ENCODE measurements at places on chromosomes 6 and 20.
A peak's percentile ranks its signal among the peaks of the same experiment; 100 is the strongest.

GRCh38 chr6:114032721-114033120, 61.8 kb upstream of the HDAC2 start:
- DNase-seq, result no peak

GRCh38 chr20:23257848-23258746, 92.5 kb upstream of the NXT1 start:
- DNase-seq, result peak; percentile 54

GRCh38 chr6:129481706-129482105, 228.3 kb downstream of the ARHGAP18 start:
- no peak for DNase-seq

GRCh38 chr20:15619341-15619740, 953.9 kb downstream of the KIF16B start:
- no peak for DNase-seq

- DNase-seq, result no peak
Measured at GRCh38 chr20:1130847-1131246, 12.4 kb downstream of the PSMF1 start.

- DNase-seq, result no peak
Measured at GRCh38 chr6:38512211-38512610, 127.5 kb downstream of the BTBD9 start.

GRCh38 chr20:62234339-62234738, 4.0 kb upstream of the OSBPL2 start:
- DNase-seq, result no peak

DNA sequence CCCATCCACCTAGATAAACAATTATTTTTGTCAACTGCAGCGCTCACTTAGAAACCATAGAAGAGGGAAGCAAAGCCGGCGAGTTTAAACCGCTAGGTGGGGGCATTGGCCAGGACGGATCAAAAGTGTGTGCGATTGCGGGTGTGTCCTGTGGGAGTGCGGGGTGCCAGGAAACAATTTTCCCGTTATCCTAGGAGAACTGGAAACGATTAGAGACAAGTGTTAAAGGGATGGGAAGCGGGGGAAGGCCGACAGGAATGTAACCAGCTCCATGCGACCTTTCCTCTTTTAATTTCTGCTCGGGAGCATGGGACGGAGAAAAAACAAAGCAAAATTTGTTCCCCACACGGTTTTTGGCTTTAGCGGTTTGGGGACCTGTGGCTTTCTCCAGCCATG, 2.8 kb upstream of the HTR1B start:
- peak; percentile 54 for DNase-seq

DNA sequence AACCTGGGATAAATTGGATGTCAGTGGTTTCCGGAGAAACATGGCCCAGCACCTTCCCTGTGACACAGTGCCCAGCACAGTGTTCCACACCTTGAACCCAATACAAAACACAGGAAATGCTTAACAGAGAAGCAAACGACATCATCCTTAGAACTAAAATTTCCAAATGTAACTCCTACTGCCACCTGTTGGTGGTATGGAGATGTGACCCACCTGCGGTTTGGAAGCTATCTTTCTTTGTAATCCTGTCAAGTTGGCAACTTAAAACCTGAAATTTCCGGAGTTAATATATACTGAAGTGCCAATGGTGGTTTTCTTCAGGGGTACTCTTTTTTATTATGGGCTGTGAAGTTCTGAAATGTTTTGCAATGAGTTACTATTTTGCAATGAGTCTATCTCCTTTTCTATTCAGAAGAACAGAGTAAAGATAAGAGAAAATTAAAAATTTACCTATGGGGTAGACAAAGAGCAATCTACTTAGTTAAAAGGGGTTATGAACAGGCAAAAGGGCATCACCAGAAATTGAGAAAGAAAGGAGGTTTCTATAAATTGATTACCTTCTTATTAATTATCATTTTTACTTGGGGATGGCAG, 658.8 kb downstream of the PTPRT start:
- DNase-seq, result peak; percentile 37

DNA sequence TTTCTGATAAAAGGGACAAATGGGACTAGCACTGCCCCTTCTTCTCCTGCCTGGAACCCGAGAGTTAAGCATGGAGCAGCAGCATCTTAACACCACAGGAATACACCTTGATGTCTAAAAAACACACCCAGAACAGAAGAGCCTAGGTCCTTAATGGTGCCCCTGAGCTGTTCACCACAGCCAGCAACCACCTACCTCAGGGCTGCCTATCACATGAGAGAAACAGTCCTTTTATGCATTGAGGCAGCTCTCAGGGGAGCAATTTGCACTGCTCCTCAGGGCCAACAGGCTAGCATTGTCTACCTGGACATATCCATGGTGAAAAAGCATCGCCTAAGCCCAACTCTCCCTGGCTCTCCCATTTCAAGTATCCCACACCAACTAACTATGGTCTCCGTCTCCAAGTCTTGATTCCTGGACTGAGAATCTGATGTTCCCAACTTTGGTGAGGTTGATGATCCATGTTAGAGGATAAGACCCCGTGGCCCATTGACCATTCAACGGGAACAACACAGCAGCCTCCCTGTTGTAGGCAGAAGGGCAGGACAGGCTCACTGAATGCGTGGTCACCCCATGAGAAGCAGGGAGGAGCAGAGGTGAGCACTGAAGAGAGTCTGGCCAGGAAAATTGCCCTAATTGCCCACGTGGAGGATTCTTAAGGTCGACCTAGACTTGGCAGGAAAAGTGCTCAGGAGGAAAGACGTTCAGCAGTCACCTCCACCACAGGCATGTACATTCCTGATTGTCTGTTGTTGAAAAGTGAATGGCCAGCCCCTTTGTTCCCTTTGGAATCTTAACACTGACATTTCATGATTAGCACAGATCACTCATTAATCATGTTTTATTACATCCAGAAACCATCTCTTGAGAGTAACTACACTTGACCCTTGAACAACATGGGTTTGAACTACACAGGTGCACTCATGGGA, 4.2 kb upstream of the APMAP start:
- no peak for DNase-seq

Data from urothelium cell line (cell line).